Mucosa of descending colon (tissue), 3 donors: ENCODE measurements at places on chromosomes 6 and 20. TPM values are rescaled to one million over a fixed set of nuclear protein-coding genes. Genes with fewer than 3 reads are reported as not detected.

The NR2E1 gene
- total RNA-seq: not detected

The BPIFB2 gene
- not detected for total RNA-seq

- peak; percentile 88 for DNase-seq
These were observed 544 bp downstream of the SMIM29 start for GRCh38 chr6:34248198-34248726.

DNA sequence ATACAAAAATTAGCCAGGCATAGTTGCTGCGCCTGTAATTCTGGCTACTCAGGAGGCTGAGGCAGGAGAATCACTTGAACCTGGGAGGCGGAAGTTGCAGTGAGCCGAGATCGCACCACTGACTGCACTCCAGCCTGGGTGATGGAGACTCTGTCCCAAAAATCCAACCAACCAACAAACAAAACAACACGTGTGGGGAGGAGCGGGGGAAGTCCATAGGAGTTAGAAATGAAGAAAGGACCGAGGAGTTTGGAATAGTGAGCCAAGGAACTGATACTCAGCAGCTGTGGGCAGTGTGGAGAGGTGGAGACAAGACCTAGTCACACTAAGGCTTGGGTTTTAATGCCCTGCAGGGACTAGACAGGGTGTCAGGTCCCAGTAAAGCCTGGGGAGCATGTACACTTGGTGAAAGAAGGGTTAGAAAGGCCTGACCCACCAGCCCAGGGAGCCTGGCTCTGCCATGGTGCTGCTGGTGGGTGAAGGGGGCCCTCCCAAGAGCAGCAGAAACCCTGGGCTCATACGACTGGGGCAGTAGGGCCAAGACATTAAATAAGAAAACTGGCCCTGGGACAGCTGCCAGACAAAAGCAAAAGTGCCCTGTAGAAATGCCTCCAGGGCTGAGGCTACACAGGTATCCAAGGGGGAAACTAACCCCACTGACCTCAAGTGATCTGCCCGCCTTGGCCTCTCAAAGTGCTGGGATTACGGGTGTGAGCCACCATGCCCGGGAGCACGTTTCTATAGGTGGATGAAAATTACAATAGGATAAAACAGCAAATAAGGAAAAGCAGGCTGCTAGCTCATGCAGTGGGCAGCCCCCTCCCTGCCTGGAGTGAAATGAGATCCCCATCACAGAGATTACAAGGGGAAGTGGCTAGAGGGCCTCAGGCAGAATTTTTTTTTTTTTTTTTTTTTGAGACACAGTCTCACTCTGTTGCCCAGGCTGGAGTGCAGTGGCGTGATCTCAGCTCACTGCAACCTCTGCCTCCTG, 58.0 kb downstream of the MYH7B start:
- no peak for DNase-seq

DNA sequence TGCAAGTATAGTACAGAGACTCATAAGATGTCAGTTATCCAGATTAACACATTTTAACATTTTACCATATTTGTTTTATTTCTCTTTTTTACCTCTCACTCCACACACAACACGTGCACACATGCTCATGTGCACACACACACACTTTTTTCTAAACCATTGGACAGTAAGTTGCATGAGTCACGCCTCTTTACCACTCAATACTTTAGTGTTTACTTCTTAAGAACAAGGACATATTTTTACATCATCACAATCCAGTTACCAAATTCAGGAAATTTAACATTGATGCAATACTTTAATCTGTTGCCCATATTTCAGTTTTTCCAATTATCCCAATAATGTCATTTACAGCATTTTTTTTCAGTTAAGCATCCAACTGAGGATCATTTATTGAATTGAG, 109.0 kb downstream of the RIN2 start:
- no peak for DNase-seq

GRCh38 chr6:149852180-149852579, 12.0 kb downstream of the LRP11 start:
- DNase-seq: no peak

GRCh38 chr20:23145281-23145700, 59.2 kb upstream of the CD93 start:
- DNase-seq: no peak

- no peak for DNase-seq
These were observed 48.7 kb upstream of the ERVFRD-1 start for GRCh38 chr6:11160199-11160598.

DNA sequence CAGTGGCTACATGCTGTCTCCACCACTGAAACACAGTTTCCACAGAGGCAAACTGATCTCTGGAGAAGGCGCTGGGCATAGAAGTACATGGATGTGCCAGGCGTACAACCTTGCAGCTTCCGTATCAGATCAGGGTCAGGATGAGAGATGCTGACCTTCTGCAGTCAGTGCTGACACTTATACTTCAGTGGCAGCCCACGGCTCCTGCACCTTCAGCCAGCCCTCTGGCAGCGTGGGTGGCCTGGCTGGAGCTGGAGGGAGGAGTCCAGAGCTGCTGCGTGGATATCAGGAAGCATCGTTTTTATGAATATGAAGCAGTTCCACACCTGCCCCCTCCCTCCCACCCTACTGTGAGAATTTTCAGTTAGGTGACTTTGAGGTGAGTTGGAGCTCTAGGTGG, 149.3 kb downstream of the CFAP61 start:
- no peak for DNase-seq

DNA sequence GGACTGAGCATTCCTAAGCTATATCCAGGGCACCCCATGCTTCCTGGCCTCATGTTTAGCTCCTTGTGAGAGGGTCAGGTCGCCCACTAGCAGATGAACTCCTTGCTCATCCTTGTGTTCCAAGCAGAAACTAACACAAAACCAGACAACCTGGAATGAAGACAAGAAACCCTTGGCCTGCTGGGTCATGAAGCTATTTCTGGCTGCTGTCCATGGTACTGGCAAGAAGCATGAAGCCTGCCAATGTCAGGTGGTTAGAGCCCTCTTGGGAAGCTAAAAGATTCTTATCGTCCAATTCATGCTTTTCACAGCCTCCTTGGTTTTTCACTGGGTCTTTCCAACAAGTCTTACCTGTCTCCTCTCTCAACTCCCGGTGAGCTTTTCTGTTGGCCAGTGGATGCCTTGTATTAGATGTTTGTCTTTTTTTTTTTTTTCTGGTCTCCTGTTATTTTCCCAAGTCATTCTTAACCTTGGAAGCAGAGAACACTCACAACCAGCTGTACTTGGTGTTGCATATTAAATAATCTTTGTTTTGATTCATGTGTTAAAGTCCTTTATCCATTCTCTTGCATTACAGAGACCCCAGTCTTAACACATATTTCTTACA, 180.3 kb downstream of the ANKRD60 start:
- peak; percentile 52 for DNase-seq

- DNase-seq: no peak
These were observed 31.9 kb downstream of the INSM1 start for GRCh38 chr20:20399531-20400500.

- DNase-seq: no peak
These were observed 99.9 kb downstream of the AIG1 start for GRCh38 chr6:143160439-143161220.

- no peak for DNase-seq
These were observed 31.1 kb downstream of the POFUT1 start for GRCh38 chr20:32238483-32239425.

- DNase-seq: no peak
These were observed 105.3 kb upstream of the BMP5 start for GRCh38 chr6:55980627-55981211.

The C6orf118 gene
- not detected for total RNA-seq

- DNase-seq: no peak
These were observed 28.3 kb downstream of the ZNF831 start for GRCh38 chr20:59191756-59192532.

GRCh38 chr6:119677384-119677783, 327.8 kb upstream of the MAN1A1 start:
- DNase-seq: no peak

- DNase-seq: no peak
These were observed 12.5 kb downstream of the NELFCD start for GRCh38 chr20:58993332-58994248.

DNA sequence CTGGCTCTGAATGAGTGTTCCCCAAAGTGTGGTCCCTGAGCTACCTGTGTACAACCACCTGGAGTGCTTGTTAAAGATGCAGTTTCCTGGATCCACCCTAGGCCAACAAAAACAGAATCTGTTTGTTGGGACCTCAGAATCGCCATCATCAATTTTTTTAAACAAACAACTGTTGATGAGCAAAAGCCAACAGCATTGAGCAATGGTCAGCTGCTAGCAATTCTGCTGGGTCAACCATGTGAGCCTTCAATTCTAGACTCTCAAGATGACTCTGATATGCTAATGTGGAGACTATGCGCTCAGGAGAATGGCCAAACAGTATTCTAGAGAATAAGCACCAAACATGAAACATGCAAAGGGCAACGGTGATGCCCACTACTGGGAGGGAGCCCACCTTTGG, 64.4 kb upstream of the IYD start:
- no peak for DNase-seq

The PDE10A gene
- 18.0 TPM for total RNA-seq

The FNDC1 gene
- 0.89 TPM for total RNA-seq

DNA sequence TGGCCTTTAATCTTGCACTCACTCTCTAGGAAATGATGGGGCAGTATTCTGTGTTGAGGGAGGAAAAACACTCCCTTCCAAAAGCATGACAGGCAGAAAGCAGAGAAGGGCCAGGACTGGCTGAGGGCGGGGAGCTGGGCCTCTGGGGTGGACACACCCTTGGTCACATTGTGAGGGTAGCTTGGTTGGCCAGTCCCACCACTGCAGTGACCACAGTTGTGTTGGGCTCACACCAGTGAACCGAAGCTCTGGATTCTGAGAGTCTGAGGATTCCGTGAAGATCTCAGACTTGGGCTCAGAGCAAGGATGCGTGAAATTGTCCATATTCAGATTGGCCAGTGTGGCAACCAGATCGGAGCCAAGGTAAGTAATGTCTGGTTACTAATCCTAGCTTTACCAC, at the start of gene TUBB1:
TUBB1 (plus strand) TSS at position 213 of the 400 bp plus-strand sequence; CDS start at position 307, 94 bp downstream.
- no peak for DNase-seq

The SLC17A9 gene
- 22.2 TPM for total RNA-seq

DNA sequence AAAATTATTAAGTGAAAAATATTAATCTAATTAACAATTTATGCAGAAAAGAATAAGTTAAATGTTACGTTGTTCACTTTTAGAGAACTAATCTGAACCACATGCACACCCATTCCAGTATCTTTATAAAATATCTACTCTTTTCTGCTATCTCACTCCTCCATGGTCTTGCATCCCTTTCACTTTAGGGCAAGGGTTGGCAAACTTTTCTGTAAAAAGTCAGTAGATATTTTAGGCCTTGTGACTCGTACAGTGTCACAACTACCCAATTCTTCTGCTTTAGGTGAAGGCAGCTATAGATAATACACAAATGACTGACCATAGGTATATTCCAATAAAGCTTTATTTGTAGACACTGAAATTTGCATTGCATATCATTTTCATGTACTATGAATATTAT, 39.7 kb upstream of the SUPT3H start:
- DNase-seq: no peak

DNA sequence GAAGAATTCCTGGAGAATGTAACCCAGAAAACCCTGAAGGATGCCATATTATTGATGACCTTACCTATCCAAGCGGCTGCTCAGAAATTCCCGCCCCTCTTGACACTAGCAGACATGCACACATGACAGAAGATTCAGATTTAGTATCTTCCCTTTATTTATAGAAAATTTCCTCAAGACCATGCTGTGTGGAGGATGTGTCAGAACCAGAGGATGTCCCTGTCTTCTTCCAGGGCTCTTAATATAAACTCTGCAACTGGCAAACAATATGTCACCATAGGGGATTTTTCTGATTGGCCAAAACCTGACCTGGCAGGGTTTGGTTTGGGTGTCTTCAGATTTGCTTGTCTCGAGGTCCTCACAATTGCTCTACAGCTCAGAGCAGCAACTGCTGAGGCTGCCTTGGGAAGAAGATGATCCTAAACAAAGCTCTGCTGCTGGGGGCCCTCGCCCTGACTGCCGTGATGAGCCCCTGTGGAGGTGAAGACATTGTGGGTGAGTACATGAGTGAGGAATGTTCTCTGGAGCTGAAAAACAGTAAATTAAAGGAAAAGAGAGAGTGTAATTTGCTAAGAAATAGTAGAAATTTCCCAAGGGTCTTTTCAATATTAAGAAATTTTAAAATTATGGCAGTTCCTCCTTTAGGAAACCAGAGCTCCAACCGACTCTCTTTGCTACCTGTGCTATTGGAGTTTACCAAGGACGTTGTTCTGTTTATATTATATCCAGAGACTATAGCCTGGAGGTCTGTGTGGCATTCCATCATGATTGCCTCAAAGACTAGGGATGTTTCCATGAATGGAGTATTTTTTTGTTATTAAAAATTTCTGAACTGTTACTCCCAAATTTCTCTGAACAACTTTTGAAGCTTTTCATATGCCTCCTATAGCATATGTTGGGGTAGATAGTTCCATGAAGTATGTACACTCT, at the start of gene HLA-DQA2:
HLA-DQA2 (plus strand) TSS at position 361 of the 930 bp plus-strand sequence; CDS start at position 414, 53 bp downstream.
- no peak for DNase-seq

DNA sequence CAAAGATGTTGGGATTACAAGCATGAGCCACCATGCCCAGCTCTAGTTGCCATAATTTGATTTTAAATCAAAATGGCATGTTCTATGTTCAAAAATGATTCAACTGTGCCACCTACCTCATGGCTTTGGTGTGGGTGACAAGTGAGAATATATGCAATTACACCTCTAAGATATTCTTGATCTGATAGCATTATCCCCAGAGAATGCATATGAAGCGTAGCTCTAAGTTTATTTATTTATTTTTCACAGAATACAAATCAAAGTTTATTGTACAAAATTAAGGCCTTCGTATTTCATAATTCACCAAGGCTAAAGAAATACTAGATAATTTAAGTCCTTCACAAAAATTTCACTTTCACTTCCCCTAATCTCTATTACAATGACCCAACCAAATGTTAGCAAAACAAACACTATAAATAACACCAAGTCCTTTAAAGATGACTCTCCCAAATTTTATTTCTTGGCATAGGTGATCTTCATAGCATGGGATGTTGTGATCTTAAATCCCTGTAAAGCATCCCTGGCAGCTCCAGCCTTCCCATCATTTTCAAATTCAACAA, 205.9 kb upstream of the TAB2 start:
- no peak for DNase-seq

DNA sequence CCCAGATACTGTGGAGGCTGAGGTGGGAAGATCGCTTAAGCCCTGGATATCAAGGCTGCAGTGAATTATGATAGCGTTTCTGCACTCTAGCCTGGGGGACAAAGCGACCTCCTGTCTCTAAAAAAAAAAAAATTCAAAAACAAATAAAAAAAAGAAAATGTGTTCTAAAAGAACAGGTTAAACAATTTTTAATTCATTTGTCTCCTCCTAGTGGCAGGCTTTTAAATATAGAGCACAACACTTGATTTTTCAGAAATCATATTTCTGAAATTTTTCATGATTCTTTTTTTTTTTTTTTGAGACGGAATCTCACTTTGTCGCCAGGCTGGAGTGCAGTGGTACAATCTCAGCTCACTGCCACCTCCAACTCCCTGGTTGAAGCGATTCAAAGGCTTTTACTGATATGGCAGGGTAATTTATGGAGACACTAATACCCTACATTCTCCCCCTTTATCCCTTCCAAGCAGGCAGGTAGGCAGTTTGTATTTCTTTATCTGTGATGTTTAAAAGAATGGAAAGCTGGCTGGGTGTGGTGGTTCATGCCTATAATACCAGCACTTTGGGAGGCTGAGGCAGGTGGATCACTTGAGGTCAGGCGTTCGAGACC, 8.7 kb upstream of the GTF3C6 start:
- DNase-seq: no peak
